Activated naive CD4-positive, alpha-beta T cell treated with Interleukin-2 at 50 U/mL for 16 hours (primary cell): ENCODE measurements at places on chromosomes 2 and 18.

DNA sequence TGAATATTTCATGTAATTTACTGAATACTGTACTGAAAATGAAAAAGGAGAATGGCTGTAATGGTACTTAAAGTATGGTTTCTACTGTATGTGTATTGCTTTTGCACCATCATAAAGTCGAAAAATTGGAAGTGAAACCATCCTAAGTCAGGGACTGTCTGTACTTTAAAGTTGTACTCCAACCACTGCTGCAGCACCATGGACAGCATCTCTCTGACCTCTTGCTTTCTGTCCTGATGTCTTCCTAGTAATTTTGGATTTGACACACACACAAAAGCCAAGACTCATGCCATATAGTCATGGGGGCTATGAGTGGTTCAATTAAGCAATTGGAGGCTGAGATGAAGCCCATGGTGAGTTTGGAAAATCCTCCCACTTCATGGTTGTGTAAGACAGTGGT is 256.3 kb upstream of the PKDCC start:
- no peak for DNase-seq

GRCh38 chr2:60964651-60965498 is 52.6 kb upstream of the PEX13 start:
- DNase-seq = no peak

- DNase-seq = no peak
Observed at GRCh38 chr2:157307021-157307420, 18.6 kb downstream of the ERMN start.

DNA sequence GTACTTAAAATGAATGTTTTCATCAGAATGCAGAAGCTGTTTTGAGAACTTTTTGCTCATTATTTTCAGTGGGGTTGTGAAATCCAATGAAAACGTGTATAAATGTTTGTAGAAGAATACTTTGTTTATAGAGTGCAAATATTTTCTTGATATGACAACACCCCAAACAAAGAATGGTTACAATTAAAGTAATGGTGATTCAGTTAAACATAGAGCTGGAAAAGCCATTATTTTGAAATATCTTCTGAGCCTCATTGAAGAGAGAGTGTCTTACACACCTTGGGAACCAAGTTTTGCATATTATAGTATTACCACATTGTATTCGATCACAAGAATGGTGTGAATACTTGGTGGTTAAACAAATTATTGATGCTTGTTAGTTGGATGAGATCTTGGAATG is 48.7 kb downstream of the SPTBN1 start:
- DNase-seq = no peak

DNA sequence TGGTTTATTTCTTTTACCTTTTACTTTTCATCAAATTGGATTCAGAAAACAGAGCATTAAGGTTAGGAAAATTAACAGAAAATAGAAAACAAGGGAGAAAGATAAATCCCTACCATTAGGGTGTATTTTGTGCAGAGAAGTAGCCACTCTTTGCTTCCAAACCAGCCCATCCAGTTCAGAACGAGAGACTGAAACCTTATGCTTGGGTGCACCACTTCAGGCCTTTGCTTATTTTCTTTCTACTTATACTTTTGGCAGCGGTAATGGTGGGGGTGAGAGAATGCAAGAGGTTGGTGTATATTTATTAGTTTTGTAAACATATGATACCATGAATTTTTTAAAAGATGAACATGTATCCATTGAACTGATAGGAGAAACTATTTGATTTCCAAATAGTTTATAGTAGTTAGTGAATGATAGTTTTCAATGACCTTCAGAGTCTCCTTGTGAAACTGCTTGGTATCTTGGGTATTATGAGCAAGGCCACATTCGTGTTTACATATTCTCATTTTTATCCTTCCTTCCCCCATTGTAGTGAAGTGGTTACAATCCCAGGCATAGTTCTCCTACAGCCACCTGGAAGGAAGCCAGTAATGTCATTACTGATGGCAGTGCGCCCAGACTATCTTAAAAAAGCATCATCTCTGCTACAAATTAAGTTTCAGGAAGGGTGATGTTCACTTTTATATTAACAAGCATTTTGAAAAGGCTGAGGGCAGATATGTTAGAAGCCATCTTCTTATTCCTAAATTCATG is 60.8 kb downstream of the MFSD6 start:
- no peak for DNase-seq

DNA sequence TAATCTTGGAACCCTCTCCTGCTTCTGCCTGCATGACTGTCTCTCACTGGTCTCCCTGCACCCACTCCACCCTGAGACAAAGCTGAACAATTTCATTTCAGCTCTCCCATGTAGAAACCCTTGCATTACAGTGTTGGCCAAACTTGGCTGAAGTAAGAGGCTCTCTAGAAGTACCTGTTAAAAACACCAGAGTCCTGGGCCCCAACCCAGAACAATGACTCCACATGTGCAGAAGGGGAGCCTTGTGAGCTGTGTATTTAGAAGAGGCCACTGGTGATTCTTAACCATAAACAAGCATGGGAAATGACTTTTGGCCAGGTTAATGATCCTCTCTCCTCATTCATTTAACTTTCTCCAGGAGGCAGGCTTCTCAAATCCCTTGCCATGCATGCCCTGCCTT is 254.8 kb downstream of the SETBP1 start:
- DNase-seq = no peak

- DNase-seq = no peak
Observed at GRCh38 chr2:126646026-126646425, 9.9 kb upstream of the GYPC start.

GRCh38 chr2:198008230-198008629 is 203.8 kb downstream of the PLCL1 start:
- no peak for DNase-seq

- DNase-seq = no peak
Observed at GRCh38 chr2:41495050-41495449, 552.8 kb upstream of the PKDCC start.

- DNase-seq = no peak
Observed at GRCh38 chr18:58351776-58352175, 277.1 kb downstream of the ALPK2 start.

DNA sequence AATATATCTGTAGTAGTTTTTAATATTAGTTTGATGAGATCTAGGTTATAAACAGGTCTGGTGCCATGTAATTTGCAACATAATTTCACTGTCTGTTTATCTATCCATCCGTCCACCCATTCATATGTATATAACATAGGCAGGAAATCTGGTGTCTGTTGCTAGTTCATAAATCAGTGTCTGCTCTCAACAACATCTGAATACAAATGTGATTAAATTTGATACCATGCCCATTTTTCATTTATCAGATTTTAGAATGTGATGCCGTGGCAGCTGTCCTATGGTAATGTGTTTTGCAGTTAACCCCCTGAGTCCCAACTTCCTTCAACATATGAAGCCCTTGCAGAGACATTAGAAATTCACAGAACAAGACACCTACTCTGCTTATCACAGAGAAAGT is 228.4 kb downstream of the CMPK2 start:
- DNase-seq = no peak

- DNase-seq = no peak
Observed at GRCh38 chr2:16507655-16508489, 157.8 kb downstream of the CYRIA start.

GRCh38 chr2:168114619-168115018 is 132.8 kb downstream of the STK39 start:
- DNase-seq = no peak

DNA sequence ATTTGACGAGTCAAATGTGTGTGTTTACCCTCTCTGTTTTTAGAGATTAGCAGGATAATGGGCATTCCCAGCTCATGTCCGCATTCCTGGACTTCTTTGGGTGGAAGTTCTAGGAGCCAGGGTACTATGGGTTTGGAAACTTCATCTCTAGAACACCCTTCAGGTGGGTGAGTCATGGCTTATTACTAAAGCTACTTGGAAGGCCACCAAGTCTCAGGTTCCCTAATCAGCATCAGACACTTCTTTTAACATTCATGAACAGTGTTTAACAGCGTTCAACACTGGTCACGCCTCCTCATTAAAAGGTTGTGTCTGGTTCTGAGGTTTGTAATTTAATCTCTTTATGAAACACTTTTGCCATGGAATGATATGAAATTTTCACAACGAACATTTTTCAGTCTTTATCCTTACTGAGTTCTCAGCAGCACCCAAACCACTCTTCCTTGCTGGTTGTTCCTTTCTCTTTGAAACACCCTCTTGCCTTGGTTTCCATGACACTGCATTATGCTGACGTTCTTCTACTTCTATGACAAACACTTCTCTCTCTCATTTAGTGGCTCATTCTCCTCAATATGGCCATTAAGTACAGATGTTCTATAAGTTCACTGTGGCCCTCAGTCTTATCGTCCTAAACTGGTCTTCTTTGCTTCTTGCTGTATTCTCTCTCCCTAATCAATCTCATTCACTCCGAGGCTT is 49.3 kb downstream of the MMADHC start:
- DNase-seq = no peak

DNA sequence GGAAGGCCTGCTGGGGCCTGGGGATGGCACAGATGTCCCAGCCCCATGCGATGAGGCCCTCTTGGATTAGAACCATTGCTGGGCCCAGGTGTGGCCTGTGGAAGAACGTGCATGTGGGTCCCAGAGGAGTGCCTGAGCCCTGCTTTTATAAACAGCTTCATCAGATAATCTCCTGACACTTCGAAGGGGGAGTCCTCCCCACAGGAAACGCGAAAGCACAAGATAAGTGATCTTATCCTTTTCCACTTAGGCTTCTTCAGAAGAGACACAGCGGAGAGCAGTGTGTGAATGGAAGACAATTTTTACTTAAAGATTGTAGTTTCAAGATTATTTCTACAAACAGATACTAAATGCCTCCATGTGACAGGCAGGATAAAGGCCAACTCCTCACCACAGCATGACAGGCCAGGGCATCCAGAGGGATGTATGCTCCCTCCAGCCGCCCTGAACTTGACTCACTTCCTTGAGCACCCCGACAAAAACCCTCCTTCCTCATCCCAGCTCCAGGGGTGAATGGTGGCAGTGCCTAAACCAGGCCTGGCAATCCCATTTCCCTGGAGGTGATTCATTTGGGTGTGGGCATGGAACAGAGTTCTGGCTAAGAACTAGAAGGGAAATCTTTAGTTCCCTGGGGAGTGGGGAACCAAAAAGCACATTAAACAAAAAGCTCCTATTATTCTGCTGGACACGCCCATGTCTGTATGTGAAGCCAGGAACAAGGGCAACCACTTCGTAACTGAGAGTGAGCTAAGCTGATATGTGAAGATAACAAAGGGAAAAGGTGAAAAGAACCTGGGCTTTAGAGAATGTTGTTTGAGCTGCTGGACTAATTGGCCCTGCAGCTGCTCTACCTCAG is 56.2 kb upstream of the TMEM163 start:
- DNase-seq = no peak

DNA sequence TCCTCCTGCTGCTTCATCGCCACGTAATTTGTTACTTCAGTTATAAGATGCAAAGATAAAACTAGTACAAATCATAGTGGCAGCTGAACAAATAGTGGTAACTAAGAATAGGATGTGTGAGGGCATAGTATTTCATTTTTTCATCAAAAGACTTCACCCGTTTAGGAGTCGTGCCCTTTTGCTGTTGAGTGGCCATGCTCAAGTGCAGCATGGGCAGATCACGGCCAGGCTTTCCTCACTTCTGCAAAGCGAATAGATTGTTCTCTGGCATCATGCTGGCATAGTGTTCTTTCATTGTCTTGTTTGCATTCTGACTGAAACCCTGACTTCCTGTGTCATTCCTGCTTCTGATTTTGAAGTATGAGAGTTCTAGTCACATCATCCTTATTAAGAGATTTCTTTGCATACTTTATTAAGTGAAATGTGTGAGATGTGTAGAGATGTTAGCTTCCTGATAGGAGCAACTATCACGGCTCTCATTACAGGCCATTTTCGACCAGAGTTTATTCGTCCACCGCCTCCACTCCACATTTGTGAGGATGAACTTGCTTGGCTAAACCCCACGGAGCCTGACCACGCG is 11.8 kb downstream of the CNOT11 start:
- no peak for DNase-seq

DNA sequence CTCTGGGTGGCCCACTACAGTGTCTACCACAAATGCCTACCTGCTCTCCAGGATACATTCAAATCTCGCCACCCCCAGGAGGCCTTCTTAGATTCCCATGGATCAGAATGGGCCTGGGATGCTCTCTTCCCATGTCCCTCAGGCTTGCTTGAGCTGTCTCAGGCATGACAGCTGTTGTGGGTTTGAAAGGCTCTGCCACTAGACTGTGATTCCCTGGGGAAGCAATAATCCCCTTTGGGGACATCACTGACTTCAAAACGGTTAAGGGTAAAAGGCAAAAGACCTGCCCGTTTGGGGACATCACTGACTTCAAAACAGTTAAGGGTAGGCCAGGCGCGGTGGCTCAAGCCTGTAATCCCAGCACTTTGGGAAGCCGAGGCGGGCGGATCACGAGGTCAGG is 35.8 kb upstream of the ZNF516 start:
- no peak for DNase-seq

GRCh38 chr2:172373076-172373475 is 54.3 kb upstream of the ITGA6 start:
- DNase-seq = no peak

GRCh38 chr2:127007652-127008051 is 99.3 kb downstream of the BIN1 start:
- no peak for DNase-seq

DNA sequence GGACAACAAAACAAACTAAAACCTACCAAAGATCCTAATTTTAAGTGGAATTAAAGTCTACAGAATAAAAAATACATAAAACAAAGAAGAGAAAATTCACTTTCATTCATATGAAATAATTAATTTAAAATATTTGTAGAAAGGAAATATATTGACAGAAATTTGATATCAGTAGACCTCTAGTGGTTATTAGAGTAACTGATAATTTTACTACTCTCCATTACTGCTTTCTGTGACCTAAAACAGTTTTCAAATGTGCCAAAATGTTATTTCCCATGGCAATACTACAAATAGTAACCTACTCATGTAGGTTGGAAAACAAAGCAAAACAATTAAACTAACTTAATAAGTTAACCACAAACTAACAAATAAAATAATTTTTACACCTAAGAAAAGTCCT is 147.1 kb downstream of the NOL4 start:
- no peak for DNase-seq

DNA sequence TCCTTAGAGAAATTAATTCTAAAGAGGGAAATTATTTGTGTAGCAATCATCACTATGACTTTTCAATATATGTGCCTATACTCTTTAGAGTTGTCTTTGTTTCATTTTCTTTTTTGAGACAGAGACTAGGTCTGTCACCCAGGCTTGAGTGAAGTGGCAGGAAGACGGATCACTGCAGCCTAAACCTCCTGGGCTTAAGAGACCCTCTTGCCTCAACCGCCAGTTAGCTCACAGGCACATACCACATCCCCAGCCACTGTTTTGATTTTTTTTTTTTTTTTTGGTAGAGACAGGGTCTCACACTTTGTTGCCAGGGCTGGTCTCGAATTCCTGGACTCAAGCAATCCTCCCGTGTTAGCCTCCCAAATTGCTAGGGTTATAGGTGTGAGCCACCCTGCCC is 12.4 kb downstream of the YWHAQ start:
- DNase-seq = no peak
